ENCODE measurements at places on chromosomes 6 and 20.

- DNase-seq: no peak
Measured at GRCh38 chr6:111480988-111481822, 1.8 kb downstream of the REV3L start.

- DNase-seq: no peak
Measured at GRCh38 chr6:151544453-151544852, 50.6 kb downstream of the CCDC170 start.

DNA sequence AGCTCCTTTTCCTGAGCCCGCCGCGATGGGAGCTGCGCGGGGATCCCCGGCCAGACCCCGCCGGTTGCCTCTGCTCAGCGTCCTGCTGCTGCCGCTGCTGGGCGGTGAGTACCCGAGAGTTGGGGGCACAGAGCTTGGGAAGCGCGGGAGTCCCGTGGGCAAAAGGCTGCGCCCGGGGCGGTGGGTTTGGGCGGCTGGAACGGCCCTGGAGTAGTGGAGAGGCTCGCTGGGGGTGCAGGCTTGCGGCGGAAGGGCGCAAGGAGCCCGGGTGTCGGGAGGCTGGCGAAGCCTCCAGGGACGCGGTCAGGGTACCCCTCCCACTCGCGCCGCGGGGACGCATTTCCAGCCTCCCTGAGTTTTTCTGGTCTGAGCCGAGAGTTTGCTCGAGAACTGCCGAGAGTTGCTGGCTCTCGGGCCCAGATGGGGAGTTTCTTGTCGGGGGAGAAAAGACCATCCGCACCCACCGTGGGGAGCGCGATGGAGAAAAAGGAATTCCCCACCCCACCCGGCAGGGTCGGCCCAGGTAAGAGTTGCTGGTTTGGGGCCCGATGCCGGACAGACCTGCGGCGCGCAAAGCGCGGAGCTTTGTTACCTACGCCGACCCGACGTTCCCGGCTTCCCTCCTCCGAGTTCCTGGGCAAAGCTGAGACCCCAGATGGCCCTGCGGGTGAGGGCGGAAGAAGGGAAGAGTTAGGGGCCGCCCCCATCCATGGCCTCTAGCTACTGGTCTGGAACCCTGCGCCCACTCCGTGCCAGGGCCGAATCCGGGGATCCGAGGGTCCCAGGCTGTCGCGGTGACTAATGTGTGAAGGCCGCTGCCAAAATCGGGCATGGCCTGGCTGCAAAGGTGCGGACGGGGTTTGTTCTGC is 584 bp downstream of the PTK7 start:
- no peak for DNase-seq

DNA sequence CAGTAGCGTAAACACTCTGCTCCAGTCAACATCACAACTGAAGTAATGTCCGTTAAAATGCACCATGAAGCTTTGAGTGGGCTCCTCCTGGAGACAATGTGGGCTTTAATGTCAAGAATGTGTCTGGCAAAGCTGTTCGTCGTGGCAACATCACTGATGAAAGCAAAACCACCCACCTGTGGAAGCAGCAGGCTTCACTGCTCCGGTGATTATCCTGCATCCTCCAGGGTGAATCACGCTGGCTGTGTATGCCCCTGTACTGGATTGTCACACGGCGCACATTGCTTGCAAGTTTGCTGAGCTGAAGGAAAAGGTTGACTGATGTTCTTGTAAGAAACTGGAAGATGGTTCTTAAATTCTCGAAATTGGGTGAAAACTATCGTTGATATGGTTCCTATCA is 128.5 kb downstream of the MOXD1 start:
- no peak for DNase-seq
